ENCODE measurements at places on chromosomes 4 and X.

DNA sequence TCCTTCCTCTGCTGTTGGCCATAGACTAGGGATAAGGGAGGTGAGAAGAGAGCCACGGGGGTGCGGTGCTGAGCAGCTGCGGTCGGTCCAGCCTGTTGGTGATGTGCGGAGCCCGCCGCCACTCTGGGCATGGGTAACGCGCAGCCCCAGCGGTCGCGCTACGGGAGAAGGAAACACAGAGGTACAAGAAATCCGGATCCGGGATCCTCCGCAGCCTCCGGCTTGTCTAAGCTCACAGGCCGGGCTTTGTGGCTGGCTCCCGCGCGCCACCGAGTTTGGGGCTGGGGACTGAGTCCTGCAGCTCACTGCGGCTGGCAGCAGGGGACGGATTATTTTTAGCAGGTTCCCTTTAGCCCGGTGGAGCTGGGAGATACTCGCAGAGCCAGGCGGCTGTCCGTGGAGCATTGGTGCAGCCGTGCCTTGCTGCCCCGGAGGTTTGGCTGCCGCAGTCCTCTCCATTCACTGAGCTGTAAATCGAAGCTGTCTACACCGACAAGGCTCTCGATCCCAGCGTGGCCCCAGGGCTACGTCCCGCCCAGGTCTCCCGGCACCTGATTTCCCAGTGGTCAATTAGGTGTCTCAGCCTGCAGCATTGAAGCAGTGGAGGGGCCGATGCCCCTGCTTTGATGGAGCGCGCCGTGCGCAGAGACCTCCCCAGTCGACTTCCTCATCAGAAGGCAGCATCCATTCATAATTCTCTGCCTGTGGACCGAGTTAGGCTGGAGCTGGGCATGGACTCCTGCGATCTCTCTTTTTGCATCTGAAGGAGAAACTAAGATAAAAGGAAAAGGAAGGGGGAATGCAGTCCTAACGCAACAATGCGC is 81.9 kb upstream of the SCML1 start:
- DNase-seq, result no peak

DNA sequence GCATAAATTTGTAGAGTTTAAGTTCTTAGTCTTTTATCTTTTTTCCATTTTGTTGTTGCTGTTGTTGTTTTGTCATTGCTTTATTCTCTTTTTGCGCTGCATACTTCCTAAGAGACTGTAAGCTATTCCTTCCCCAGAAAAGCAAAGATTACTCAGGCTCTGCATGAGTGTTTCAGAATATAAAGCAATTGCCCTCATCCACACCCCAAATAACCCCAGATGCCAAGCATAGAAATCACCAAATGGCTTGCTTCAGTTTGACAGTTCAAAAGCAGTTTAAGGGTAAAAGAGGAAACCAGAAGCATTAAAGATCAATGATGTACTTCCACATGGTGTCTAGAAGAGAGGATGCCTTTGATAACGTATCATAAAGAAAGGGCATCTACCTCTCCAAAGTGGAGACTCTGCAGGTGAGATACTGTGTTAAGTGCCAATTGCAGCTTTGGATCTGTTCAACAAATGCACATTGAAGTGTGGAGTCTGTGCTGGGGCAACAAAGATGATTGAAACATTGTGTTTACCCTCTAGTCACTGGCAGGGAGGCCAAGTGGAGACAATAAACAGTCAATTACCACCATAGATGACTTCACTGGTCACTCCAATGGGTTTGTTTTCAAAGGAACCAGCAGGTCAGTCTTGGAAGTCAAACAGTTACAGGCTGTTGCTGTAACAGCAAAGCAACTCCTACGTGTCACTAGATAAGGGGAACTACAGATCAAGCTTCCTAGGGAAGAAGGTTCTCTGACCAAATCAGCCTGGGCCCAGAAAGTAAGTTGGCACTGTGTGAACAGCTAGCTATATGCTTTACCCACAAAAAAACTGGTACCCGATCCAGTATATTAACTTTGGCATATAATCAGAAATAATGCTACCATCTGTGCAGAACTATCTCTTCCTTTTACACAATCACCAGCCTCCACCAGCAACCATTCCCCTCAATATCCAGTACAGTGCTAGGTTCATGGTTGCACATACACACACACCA is 40.6 kb upstream of the IL21 start:
- no peak for DNase-seq

GRCh38 chrX:68829582-68830418 is 979 bp downstream of the EFNB1 start:
- no peak for DNase-seq

DNA sequence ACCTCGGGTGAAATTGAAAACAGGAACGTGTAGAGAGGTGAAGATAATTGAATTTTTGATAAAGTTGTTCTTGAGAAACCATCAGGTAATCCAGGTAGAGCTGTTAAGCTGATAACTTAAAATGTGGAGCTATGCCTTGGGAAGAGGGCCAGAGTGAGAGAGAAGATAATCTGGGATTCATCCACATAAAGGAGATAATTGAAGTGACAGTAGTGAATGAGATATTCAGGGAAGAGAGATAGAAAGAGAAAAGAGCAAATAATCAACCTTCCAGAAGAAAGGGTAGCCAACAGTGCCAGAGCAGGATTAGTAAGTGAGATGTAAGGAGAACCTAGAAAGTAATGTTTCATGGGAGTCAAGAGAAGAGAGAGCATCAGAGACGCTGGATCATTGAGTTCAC is 297.6 kb downstream of the PACRGL start:
- no peak for DNase-seq

DNA sequence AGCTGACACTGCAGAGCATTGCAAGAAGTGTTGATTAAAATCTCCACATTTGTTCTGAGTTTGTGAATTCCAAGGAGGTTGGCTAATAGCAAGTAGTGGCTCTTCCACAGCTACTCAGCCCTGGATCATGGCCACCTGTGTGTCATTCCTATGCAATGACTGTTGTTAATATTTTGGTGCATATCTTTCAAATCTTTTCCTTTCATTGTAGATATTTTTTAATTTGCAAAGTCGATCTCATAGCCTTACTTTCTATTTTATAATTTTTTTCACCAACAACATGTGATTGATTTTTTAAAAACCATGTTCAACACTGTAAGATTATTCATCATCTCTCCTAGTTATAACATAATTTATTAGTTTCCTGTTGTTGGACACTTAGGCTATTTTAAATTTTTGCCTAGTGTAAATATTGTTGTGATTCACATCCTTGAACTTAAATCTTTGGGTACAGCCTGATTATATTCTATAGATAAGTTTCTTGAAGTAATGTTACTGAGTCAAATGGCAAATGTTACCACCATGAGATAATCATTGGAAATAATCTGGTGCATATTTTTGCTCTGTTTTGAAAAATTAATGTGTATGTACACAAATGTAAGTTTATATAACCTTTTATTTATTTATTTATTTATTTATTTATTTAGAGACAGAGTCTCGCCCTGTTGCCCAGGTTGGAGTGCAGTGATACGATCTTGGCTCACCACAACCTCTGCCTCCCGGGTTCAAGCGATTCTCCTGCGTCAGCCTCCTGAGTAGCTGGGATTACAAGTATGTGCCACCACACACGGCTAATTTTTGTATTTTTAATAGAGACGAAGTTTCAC is 17.1 kb upstream of the ARHGAP10 start:
- no peak for DNase-seq

Data from nucleus accumbens (tissue), 56 donors.